ENCODE measurements at places on chromosomes 2 and 18.

DNA sequence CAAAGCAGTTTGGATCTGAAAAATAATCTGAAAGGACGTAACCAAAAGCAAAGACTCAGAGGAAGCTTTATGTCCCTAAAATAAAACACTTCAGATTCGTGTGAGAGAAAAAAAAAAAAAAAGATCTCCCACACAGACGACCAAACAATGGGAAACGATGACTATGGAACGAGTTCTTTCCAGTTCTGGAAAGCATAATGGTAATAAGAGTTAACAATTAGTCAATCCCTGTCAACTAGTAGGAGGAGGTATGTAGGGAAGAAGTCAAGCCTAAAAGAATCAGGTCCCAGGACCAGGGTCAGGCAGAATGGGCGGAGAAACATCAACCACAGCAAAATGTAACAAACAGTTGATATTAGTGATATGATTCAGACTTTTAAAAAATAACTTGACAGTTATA, 170.3 kb upstream of the SETBP1 start:
- no peak for DNase-seq

DNA sequence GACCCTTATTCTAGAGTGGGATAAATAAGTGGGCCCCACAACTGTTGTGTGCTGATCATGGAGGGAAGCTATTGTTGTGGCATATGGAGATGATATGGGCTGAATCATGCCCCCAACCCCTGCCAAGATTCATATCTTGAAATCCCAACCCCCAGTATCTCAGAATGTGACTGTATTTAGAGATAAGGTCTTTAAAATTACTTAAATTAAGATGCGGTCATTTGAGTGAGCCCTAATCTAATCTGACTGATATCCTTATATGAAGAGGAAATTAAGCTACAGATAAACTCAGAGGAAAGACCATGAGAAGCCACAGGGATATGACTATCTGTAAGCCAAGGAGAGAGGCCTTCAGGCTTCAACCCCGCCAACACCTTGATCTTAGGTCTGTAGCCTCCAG, 188.3 kb upstream of the RND3 start:
- no peak for DNase-seq

DNA sequence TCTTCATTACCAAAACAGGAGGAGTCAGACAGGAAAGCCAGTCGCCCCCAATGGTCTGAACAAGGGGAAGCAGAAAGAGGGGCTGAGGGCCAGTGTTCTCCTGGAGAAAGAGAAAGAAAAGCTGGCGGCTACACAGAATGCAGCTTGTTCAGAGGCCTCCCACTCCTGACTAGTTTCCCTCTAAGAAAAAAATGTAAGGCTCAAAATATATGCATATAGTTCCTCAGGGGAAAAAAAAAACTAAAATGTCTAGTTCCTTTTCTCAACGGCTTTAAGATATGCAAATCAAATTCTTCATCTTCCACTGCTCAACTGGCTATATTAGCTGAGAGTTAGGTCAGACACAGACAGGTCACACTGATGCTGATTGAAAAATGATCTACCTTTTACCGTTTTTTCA, 18.6 kb downstream of the MBOAT2 start:
- no peak for DNase-seq

DNA sequence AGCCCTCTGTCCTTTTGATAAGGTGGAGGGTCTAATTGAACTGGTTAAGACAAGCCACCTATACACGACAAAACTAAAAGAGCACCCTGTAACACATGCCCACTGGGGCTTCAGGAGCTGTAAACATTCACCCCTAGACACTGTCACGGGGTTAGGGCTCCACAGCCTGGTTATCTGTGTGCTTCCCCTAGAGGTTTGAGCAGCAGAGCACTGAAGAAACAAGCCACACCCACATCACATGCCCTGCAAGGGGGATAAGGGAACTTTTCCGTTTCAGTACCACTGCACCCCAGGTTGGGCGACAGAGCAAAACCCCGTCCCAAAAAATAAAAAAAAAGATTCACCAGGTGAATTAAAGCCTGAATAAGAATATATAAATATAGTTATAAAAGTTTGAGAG, 913.7 kb upstream of the ACVR2A start:
- DNase-seq, result no peak

- DNase-seq, result no peak
Measured at GRCh38 chr2:164015328-164016123, 279.7 kb upstream of the FIGN start.

DNA sequence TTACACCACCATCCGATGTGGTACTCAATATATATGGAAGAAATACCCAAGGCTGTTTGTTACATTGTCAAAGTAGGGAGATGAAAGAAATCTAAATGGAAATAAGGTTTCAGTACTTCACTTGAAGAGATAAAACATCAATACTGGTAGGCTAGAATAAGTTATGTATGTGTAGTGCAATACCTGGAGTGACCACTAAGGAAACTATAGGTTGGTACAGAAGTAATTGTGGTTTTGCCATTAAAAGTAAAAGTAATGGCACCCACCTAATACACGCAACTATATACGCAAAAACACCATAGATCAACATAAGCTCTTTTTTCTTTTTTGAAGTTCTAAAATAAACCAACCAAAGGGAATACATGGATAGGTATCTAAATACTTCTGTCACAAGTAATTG, 143.2 kb upstream of the KYNU start:
- DNase-seq, result no peak

DNA sequence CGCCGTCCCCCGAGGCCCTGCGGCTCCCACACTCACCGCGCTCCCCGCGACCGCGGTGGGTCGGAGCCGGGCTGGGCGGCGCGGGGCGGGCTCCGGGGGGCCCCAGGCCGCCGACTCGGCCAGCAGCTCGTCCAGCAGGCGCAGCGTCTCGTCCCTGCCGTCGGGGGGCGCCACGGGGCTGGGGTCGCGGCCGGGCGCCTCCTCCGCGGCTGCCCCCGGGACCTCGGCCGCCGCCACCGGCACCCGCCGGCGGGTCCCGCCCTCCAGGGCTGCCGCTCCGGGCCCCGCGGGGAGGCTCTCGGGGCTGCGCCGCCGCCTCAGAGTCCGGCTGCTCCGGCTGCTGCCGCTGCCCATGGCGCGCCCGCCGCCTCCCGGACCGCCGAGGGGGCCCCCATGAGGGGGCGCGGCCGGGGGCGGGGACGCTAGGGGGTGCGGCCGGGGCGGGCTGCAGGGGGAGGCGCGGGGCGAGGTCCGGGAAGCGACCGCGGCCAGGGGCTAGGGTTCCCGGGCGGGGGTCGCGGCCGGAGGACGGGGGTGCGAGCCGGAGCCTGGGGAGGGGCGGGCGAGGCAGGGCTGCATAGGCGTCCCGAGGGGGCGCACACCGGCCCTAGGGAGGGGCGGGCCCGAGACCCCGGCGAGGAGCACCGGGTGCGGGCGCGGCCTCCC, at the start of gene CYS1:
Gene CYS1 (minus strand): TSS at position 542 of the 666 bp plus-strand sequence. CDS start 188 bp downstream, at position 354.
- no peak for DNase-seq

GRCh38 chr18:39724652-39725051, 2159.1 kb upstream of the CELF4 start:
- DNase-seq, result no peak

DNA sequence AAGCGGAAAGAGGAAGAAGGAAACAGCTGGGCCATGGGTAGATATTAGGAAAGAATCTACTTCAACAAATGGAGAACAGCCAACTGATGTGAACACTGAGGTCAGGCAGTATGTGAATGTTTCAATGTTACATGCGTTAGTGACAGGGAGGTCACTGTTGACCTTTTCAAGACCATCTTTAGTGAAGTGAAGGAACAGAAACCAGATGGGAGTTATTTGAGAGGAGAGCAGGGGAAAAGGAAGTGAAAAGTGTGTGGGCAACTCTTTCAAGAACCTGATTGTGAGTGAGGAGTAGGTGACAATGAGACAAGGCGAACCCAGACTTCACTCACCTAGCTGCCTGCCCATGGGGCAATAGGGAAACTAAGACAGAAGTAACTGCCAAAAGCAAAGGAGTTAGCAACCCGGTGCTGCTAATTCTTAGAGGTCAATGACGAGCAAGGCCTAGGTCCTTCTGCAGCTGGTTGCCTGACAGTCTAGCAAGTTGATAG, 67.0 kb downstream of the SP3 start:
- no peak for DNase-seq

GRCh38 chr2:217870528-217871011, 132.2 kb downstream of the TNS1 start:
- no peak for DNase-seq

DNA sequence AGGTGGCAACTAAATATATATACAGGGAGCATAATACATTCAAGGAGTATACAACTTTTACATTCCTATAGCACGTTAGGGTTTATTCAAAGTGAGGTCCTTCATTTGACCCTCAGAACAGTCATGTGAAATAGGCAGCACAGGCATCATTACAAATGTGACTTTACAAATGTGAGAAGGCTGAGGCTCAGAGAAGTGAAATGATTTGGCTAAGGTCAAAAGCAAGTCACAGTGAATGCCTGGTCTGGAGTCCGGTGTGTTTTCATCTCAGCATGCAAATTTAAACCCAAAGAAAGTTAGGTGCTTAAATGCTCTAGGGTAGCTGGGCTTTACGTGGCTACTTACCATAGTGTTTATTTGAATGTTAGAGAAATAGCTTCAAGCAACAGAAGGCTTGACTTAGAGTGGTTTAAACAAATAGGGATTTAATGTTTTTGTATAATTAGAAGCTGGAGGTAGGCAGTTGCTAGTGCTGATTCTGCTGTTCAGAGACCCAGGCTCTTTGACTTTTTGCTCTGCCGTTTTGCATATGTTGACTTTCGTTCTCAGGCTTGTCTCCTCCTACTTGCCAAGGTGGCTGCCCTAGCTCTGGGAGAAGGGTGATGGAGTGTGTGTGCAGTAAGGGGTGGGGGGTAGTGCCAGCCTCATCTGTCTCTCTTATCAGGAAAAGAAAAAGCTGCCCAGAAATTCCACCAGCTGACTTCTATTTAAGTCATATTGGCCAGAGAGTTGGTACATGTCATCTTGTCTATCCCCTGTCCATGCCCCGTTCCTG, 89.2 kb downstream of the PLCL1 start:
- no peak for DNase-seq

DNA sequence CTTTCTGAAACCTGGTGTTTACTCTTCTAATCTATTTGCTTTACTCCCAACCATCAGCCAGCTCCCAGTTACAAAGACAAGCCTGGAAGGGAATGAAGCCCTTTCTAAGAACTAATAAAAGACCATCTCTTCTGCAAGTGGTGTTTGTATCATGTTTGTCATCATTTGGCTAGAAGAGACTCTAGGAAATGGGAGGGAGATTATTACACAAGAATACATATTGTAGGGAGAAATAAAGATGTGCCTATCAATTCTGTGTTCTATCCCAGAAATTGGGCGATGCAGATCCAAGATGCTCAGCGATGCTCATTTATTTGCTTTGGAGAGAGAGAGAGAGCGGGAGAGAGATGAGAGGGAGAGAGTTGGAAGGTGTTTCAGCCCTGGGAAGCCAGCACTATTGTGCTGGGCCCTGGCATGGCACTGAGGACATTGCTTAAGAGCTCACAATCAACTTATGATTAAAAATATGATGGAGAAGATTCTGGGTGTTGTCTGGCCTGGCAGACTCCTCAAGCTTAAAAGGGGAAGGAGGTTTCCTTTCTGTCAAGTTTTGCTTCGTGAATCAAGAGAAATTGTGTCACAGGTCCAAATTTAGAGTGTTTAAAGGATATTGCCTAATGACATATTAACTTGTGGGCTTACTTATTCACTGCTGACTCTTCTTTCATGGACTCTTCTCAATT, 41.8 kb upstream of the AFF3 start:
- no peak for DNase-seq

DNA sequence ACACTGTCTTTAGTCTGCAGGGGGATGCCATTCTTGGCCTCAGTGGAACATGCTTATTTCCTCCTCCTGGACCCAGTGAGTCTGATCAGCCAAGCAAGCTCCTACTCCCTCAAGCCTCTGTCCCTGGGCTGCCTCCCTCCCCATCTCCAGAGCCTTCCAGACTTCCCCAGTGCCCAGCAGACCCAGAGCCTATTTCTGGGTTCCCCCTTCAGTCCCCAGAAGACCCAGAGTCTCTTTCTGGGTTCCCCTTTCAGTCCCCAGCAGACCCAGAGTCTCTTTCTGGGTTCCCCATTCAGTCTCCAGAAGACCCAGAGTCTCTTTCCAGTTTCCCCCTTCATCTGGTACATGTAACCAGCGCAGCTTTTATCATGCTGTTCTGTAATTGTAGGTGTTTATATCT, 17.0 kb upstream of the PKDCC start:
- no peak for DNase-seq

GRCh38 chr2:141029428-141030078, 1101.3 kb downstream of the LRP1B start:
- DNase-seq, result no peak

- no peak for DNase-seq
Measured at GRCh38 chr2:224947566-224947965, 94.7 kb downstream of the DOCK10 start.

DNA sequence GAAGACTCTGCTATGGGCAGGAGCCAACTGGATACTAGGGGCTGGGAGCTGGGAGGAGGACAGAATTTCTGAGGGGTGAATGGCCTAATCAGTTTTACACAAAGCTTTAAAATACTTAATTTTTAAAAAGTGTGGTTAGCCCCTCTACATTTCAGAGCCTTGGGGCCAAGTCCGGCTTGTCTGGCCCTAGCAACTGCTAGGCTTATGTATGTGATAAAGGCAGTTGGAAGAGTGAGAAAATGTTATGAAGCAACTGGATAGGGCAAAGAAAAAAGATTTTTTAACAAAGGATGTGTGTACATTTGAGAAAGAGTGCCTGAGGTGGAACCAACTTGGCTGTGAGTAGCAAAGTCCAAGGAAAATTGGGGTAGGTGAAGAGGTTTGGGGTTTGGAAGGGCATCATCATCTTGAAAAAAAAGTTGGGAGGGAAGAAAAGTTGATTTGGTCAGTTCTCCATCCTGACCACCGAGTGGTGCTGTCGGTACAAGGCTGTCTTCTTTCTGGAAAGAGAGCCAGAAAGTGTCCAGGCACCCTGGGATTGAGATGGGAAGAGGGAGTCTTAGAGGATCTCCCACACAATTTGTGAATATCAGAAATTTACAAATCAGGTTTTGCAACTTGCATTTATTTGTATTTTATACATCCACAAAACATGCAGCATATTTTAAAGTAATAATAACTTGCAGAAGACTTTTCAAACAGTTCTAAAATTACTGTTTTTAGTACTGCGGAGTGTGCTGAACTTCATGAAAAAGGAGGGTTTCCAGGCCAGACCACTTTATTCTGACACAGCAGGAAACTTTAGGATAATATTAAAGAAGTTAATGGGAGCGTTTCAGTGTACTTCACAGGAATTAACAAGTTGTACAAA, 10.5 kb upstream of the CDK15 start:
- no peak for DNase-seq

DNA sequence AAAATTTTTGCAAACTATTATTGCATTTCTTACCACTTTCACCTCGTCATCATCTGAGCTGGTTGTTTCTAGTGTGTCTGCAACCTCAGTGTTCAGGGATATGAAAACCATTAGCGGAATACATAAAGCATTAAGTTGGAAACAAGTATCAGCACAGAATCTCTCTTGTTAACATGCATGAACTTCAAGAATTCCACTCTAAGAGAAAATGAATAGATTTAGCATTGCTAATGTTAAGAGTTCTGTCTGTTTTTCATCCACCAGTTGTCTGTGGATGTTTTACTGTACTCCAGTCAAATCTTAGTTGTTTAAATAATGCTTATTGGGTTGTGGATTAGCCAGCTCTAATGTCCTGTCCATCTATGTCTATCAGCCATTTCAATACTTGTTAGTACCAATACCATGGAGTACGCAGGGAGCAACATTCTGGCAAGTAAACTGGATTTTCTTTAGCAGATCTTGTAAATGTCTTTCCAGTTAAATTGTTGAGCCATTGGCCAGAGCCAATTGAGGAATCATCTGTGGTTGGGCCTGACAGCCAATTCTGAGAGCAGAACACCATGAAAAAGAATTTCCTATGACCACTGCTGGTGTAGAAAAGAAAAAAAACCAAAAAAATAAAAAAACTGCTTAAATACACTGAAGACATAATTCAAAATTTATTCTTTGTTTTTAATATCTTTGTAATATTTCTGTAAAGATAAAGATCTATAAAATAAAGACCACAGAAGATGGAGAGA, 82.5 kb downstream of the SLC8A1 start:
- DNase-seq, result no peak
